ENCODE measurements at places on chromosomes 5 and 9.
A peak's percentile ranks its signal among the peaks of the same experiment; 100 is the strongest.

GRCh38 chr9:78363221-78363620 lies 66.3 kb downstream of the PSAT1 start:
- DNase-seq = no peak

DNA sequence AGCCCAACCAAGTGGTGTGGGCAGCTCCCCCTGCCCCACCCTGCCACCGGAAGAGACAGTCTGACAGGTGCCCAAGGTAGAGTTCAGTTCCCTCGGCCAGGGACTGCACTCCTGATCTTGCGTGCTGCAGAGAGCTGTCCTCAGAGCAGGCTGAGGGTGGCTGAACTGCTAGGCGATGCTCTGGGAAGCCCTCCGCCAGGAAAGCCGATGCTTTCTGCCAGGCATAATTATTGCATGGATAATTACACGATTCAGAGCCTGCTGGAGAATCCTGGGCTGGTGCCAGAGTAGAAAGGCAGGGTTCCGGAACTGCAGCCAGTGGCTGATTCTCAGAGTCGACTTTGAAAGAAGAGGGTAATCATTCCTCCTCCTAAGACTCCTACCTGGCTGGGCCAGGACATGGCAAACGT lies 19.3 kb downstream of the KCNIP1 start:
- no peak for DNase-seq

DNA sequence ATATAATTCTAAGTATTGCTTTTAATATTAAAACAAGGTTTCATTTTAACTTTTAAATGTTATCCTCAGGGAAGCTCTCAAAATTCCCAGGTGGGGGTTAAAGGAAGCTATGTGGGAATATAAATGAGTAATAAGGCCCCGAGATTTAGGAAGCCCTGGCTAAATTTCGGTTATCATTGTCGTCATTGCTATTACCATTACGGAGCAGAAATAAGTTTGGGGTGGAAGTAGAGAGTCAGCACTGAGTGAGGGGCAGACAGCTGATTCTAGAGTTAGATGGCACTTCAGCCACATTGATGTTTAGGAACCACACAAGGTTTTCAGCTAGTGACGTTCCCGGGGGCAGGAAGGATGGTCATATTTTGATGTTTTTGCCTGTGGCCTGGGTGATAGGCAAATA lies 74.9 kb downstream of the NREP start:
- no peak for DNase-seq

GRCh38 chr5:180594311-180595045 lies 3.2 kb upstream of the SCGB3A1 start:
- DNase-seq = no peak

GRCh38 chr5:142095035-142095434 lies 13.5 kb upstream of the NDFIP1 start:
- DNase-seq = no peak

DNA sequence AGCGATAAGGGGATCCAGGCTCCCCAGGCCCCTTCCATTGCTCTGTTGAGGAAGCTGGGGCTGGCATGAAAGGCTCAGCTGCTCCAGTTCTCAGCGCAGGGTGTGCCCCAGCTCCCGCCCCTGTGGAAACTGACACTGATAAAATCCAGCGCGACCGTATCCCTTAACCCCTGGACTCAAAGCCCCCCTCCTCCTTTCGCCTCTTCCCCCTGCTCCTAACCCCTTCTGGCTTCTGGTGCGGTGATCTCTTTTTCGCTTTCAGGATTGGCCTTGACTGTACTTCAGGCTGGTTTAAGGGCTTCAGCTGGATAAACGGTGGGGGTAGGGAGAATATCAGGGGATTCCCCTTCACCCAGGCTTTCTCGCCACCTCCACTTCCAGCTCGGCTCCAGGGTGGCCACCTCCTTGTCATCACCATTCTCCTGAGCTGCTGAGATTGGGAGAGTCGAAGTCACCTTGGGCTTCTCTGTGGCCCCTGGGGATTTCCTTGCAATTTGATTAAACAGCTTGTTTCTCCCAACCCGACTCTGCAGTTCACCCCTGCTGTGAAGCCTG lies 843 bp downstream of the BSPRY start:
- no peak for DNase-seq

DNA sequence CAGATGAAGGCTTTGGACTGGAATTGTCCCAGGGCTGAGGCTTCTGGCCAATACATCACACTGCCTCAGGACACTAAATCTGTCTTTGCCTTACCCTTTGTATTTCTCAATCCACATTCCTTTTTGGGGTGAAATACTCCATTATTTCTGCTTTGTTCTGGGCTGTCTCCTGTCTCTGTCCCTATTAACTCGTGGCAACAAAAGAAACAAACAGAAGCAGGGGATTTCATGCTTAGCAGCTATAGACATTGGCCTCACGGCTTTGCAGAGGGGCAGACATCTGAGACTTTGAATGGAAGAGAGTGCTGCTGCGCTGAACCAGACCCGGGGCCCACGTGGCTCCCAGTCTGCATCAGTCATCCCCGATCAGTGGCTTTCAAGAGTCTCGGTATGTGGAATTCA lies 129.7 kb downstream of the ARL15 start:
- DNase-seq = no peak

- peak; percentile 26 for DNase-seq
Observed at GRCh38 chr5:128259607-128260021, 176.0 kb downstream of the SLC12A2 start.

GRCh38 chr9:93594041-93594756 lies 17.8 kb downstream of the PHF2 start:
- DNase-seq = no peak

DNA sequence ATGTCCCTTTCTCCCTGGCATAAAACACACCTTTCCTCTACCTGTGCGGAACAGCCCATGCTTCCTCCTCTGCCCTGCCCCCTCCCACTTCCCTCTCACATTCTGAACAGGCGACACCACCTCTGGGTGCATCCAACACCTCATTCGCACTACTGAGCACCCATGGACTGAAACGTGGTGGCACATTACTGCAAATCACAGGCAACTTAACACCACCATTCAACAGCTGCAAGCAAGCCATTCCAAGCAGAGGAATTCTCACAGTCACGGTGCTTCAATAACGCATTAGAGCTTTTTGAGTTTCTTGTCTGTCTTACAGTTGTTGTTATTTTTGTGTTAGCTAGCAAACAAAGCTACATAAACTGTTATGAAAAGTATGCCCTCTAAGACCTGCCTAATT lies 298.2 kb upstream of the TAS2R1 start:
- no peak for DNase-seq

- no peak for DNase-seq
Observed at GRCh38 chr5:123719004-123719403, 207.0 kb downstream of the CSNK1G3 start.

DNA sequence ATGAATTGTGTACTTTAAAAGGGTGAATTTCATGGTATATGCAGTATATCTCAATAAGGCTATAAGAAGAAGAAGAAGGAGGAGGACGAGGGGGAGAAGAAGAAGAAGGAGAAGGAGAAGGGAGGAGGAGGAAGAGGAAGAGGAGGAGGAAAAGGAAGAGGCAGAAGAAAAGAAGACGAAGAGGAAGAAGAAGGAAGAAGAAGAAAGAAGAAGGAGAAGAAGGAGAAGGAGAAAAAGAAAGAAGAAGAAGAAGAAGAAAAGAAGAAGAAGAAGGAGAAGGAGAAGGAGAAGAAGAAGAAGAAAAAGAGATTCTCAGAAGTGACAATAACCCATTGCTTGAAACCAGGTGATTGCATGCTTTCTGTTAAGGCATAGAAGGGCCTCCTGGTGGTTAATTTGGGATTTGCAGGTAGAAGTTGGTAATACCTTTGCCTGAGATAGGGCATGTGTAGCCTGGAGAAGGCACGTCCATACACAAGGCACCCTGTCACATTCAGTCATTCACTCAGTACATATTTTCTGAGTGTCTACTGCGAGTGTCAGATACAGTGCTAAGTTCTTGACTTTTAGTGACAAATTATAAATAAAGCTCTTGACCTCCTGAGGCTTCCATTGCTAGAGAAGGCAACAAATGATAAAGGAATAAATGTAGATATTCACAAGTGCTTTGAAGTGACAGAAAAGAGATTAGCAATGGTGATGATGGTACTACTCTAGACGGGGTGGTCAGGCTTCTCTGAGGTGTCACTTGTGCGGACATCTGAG lies 231.3 kb downstream of the NPR3 start:
- DNase-seq = no peak

DNA sequence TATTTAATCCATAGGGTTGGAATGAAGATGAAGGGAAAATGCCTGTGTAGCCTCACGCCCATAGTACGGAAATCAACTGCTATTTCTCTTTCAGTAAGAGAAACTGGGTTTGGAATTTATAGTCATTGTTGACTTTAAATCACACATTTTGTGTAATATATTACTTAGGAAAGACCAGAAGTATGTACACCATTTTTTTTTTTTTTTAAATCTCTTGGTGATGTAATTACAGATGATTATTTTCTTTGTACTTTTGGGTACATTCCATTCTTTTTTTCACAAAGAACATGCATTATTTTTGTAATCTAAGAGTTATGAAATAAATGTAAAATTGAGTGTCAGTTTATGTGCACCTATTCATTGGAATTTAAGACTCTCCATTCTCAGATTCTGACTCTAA lies 45.7 kb downstream of the POC5 start:
- no peak for DNase-seq

DNA sequence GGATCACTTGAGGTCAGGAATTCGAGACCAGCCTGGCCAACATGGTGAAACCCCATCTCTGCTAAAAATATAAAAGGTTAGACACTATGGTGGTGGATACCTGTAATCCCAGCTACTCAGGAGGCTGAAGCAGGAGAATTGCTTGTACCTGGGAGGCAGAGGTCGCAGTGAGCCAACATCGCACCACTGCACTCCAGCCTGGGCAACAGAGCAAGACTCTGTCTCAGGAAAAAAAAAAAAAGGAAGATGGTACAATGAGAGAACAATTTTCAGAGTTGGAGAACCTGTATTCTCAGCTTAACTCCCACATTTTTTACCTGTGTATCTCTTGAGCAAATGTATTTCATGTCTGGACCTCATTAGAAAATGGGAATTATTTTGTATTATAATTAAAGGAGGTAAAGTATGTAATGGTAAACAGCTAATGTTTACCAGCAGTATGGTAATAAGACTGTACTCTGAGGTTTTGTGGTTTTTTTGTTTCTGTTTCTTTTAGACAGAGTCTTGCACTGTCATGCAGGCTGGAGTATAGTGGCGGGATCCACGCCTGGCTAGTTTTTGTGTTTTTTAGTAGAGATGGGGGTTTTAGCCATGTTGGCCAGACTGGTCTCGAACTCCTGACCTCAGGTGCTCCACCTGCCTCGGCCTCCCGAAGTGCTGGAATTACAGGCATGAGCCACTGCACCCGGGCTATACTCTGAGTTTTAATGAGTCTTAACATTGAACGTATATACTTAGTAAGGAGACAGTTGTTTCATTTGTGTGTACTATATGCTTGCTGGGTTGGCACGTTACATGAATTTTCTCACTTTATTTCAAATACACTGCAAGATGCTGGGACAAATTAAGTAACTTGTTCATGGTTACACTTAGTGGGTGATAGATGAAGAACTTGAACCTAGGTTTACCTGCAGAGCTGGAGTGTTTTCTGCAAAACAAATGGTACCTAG lies 16.2 kb downstream of the UHRF2 start:
- DNase-seq = no peak

DNA sequence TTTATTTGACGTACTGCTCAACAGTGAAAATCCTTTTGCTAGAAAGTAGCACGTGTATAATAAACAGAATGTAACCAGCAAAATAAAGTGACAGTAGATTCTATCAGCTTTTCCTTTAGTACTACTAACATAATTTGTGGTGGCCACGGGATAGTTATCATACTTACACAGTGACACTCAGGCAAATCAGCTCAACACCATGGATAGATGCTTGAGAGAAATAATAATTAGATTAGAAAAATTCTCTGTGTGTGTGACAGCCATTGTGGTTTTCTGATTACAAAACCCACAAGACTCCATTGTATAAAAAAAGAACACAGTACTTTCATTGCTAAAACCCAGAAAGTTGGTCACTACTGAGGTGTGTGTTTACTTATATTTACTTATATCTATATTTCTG lies 101.1 kb downstream of the MUSK start:
- no peak for DNase-seq

- peak; percentile 80 for DNase-seq
Observed at GRCh38 chr5:173278172-173278571, 43.2 kb upstream of the NKX2-5 start.

- no peak for DNase-seq
Observed at GRCh38 chr5:84378420-84378819, 6.3 kb downstream of the EDIL3 start.

DNA sequence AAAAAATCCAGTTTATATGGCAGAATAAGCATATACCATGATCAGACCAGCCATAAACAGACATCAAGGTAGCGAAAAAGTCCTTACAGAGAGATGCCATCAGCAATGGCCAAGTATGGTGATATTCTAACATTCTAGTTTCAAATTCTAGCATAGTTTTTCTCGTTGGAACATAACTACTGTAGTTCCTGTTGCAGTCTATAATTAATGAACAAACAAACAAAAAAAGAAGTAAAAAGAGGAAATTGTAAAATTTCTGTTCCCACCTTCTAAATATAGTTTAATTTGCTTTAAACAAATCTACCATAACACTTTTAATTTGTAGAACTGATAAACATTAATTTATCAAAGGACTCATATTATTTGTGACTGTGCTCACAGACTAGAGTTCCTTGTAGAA lies 9.9 kb upstream of the CD180 start:
- DNase-seq = no peak

DNA sequence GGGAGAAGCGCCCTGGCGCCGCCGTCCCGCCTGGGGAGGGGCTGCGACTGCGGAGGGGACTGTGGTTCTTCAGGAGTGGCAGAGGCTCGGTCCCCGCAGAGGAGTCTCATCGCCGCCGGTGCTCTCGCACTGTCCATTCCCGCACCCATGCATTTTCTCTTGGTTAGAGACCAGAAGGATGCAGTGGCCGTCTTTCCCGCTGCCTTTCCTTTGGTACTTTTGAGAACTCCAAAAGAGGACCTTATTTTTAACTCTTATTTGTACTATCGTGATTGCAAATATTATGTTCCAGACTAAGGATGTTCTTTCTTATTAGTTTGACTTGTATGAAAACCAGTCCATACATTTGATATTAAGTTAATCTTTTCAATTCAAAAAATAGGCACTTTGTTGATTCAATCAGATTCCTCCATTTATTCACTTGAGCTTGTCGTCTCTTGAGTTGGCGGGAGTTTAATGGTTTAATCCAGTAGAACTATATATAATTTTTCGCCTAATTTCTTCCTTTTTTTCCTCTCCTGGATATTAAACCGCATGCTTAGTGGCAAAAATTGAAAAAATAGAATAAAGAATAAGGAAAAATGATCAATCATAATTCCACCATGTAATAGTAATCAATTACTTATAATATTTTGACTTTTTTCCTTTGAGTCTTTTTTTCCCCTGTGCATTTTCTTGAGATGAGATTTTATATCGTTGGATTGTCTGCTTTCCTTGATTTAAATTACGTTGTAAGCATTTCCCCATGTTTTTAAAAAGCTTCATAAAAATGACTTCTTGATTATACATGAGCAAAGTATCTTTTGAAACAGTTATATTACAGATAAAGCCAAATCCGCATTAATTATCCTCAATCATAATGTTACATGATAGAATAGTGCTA lies 861 bp downstream of the ZFYVE16 start:
- peak; percentile 69 for DNase-seq

DNA sequence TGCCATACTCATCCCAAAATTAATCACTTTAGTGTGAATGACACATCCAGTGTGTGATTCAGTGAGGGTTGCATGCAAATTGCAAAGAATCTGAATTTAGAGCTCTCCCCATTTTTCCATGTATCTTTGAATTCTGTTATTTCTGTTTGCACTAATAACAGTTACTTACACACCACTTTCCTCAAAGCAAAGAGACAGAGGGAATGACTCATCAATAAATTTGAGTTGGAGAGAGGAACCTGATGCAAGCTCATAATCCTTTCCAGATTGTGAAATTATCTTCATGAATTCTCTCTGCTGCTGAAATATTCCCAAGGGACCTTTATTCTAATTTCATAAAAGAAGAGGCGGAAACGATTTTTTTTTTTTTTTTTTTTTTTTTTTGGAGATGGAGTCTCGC lies 204.8 kb downstream of the CDH9 start:
- DNase-seq = no peak

Data from left cardiac atrium (tissue), 4 donors.